ENCODE measurements at places on chromosomes 12 and 14. TPM values are rescaled to one million over a fixed set of nuclear protein-coding genes. Genes with fewer than 3 reads are reported as not detected.
A peak's percentile ranks its signal among the peaks of the same experiment; 100 is the strongest.

DNA sequence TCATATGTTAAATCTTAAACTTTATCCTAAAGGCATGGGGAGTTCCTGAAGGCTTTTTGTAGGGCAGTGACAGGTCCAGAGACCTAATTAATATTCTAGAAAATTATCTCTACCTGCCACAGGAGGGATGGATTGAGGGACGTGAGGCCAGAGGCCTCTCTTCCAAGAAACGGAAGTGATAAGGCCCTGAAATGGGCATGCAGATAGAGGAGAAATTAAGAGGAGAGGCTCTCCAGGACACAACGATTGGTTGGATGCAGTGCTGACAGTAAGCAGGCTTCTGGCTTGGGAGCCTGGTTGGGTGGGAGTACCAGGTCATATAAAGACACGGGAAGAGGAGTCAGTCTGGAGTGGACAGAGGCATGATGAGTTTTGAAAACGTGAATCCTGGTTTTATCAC is 3.1 kb upstream of the BORCS5 start:
- no peak for DNase-seq

GRCh38 chr12:84016956-84017355 is 895.6 kb downstream of the SLC6A15 start:
- DNase-seq = no peak

- no peak for DNase-seq
Measured at GRCh38 chr14:29584992-29585391, 342.7 kb downstream of the PRKD1 start.

Gene USP44
- 13.4 TPM for total RNA-seq

Gene RPGRIP1
- 0.34 TPM for total RNA-seq

Gene NOVA1
- total RNA-seq = 1.7 TPM

DNA sequence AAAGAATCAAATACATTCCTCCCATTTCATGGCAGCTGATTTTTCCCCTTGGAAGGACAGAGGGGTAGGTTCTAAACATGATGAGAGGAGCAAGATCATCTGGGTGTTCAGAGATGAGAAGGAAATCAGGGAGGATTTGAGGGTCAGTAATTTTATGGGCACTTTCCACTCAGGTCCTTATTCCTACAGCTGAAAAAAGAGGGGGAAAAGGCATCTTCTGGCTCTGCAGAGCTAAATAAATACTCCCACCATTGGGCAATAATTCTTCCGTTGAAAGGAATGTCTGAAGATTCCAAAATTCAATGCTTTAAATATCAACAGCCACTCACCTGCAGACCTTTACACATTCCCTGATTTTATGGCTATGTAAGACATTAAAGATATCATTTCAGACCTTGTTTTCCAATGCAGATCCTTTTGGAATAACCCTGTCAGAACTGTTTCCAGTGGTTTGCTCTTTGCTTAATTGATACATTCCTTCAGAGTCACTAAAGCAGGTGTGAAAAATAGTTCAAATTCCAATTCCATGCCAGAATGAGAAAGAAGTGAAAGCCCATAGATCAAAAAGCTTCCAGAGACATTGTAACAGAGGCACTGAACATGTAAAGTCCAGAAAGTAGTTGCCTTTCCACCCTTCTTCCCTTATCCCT is 233.3 kb upstream of the KRR1 start:
- no peak for DNase-seq

Gene CLEC1A
- 13.0 TPM for total RNA-seq

DNA sequence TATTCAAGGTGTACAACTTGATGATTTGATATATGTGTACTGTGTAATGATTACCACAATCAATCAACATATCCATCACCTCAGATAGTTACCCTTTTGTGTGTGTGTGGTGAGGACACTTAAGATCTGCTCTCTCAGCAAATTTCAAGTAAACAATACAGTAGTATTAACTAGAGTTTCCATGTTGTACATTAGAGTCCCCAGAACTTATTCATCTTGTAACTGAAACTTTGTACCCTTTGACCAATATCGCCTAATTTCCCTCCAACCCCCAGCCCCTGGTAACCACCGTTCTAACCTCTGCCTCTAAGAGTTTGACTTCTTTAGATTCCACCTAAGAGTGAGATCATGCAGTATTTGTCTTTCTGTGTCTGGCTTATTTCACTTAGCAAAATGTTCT is 12.1 kb downstream of the ADCK1 start:
- DNase-seq = no peak

- DNase-seq = peak; percentile 56
Measured at GRCh38 chr12:11706509-11707379, 57.3 kb downstream of the ETV6 start.

GRCh38 chr12:89347325-89347829 is 4.9 kb downstream of the DUSP6 start:
- DNase-seq = no peak

DNA sequence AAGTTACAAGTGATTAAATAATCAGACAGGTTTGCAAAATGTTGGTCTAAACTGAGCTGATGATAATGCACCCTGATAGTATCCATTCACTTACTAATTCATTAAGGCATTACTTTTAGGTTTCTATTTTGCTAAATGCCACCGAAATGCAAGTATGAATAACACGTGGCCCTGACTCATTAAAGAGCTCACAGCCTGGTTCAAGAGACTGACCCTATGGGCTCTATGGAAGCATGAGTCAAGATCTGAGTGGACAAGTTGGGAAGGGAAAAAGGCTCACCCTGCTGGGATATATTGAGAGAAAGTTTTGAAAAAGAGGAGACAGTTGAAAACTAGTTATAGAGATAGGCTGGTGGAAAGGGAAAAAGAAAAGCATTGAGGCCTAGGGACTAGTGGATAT is 14.8 kb upstream of the LRRC9 start:
- DNase-seq = no peak

Measured in upper lobe of left lung (tissue), 6 donors.